Psoas muscle (tissue), 8 donors: ENCODE measurements at places on chromosomes 11 and 22. TPM values are rescaled to one million over a fixed set of nuclear protein-coding genes. Genes with fewer than 3 reads are reported as not detected.

TSKU gene
- total RNA-seq, result 4.0 TPM

CSF2RB gene
- total RNA-seq, result 1.6 TPM

AGBL2 gene
- 0.22 TPM for total RNA-seq

SCUBE2 gene
- total RNA-seq, result 2.2 TPM

EMID1 gene
- total RNA-seq, result 1.1 TPM

GSTT2B gene
- 27.5 TPM for total RNA-seq

PKP3 gene
- 0.25 TPM for total RNA-seq

GPHA2 gene
- total RNA-seq, result not detected

CLMP gene
- 3.1 TPM for total RNA-seq

CRYBB2 gene
- total RNA-seq, result not detected

OR8D4 gene
- total RNA-seq, result not detected

LINC01488 gene
- not detected for total RNA-seq

FAM181B gene
- total RNA-seq, result 0.08 TPM

GRCh38 chr11:120545813-120546212, 34.3 kb downstream of the GRIK4 start:
- DNase-seq, result no peak
- no peaks in the 10 kb centered on the region for H3K27me3 ChIP-seq
- no peak overlapping the region for H3K4me3 ChIP-seq
- no peaks in the 10 kb centered on the region for H3K36me3 ChIP-seq
- no peak overlapping the region for H3K27ac ChIP-seq

- H3K27me3 ChIP-seq, result no peaks in the 10 kb centered on the region
- H3K27ac ChIP-seq, result no peak overlapping the region
- H3K4me1 ChIP-seq, result no peaks in the 10 kb centered on the region
- no peak overlapping the region for H3K4me3 ChIP-seq
- DNase-seq, result no peak
- no peaks in the 10 kb centered on the region for H3K36me3 ChIP-seq
These were observed 88.7 kb upstream of the CHRM4 start for GRCh38 chr11:46480166-46480726.

DNA sequence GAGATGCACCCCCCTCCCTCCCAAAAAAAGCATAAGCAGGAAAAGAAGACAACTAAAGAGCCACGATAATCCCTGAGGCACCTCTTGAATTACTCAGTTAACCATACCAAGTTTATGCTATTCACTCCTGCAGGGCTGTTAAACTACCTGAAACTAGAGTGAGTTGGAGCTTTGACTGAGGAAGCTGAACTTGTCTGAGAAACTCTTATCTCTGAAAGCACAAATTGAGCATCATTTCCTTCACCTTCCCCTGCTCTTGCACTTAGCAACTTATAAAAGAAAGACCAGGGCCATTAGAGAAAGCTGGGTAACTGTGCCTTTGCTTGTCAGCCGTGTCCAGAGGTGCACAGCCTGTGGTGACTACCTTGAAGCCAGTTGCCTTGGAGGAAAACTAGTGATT, 745.6 kb downstream of the NELL1 start:
- H3K4me1 ChIP-seq, result no peaks in the 10 kb centered on the region
- DNase-seq, result no peak
- H3K36me3 ChIP-seq, result no peaks in the 10 kb centered on the region
- H3K4me3 ChIP-seq, result no peak overlapping the region
- no peaks in the 10 kb centered on the region for H3K27me3 ChIP-seq

DNA sequence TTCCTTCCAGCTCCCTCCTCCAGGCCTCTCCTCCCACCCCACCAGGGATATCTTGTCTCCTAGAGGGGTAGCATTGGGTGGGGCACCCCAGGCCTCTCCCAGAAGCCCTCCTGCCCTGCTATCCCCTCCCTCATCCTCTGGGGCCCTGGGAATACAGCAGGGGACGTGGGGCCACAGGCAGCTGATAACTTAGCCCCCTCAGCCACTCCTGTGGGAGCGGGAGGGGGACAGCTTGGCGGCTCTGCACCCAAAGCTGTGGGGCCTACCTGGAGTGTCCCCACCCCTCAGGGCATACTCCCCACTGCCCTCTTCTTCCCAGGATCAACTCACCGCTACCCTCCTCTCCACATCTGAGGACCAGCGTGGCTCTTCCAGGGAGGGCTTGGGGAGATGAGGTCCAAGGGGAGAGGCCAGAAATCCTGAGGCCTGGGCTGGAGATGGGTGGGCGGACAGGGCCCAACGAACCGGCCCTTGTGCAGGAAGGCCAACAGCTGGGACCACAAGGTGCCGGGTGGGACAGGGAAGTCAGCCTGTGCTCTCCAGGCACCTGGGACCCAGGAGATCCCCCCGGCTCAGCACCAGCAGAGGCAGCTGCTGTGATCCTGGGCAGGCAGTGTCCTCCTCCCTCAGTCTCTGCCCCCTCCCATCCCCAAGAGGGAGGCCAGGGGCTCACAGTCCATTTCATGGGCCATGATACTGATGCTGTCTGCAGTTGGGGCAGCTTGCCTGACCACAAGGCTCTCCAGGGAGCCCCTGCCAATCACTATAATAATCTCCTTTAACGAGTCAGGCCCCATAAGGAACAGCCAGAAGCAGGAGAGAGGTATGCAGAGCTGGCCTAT, 23.2 kb downstream of the NEAT1 start:
- peak; percentile 85 for DNase-seq
- H3K27me3 ChIP-seq, result no peaks in the 10 kb centered on the region
- H3K4me3 ChIP-seq, result no peak overlapping the region
- H3K36me3 ChIP-seq, result no peaks in the 10 kb centered on the region

GRCh38 chr22:49582181-49582580, 245.5 kb downstream of the BRD1 start:
- no peaks in the 10 kb centered on the region for H3K36me3 ChIP-seq
- no peaks in the 10 kb centered on the region for H3K27me3 ChIP-seq
- no peak overlapping the region for H3K27ac ChIP-seq

DNA sequence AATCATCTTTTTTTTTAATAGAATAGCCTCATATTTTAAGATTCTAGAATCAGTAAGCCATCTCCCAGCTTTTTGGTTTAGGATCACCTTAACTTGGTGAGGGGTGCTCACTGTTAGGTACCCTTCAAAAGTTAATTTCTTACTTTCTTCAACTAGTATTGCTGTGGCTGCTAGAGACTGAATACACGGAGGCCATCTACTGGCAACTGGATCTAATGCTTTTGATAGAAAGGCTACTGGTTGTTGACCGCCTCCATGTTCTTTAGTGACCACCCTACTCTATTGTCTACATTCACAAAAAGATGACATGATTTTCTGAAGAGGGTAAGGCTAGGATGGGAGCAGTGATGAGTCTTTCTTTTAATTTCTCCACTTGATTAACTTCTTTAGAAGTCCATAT, 16.7 kb upstream of the ALDH3B2 start:
- no peak for DNase-seq
- no peaks in the 10 kb centered on the region for H3K4me1 ChIP-seq
- H3K27ac ChIP-seq, result no peak overlapping the region
- no peaks in the 10 kb centered on the region for H3K36me3 ChIP-seq

- no peaks in the 10 kb centered on the region for H3K27me3 ChIP-seq
- H3K4me3 ChIP-seq, result no peak overlapping the region
These were observed 20.8 kb downstream of the KCNA4 start for GRCh38 chr11:29996016-29996415.

GRCh38 chr22:50497093-50497492, 10.4 kb downstream of the LMF2 start:
- no peaks in the 10 kb centered on the region for H3K36me3 ChIP-seq
- no peak for DNase-seq
- H3K27ac ChIP-seq, result no peak overlapping the region
- no peaks in the 10 kb centered on the region for H3K27me3 ChIP-seq

DNA sequence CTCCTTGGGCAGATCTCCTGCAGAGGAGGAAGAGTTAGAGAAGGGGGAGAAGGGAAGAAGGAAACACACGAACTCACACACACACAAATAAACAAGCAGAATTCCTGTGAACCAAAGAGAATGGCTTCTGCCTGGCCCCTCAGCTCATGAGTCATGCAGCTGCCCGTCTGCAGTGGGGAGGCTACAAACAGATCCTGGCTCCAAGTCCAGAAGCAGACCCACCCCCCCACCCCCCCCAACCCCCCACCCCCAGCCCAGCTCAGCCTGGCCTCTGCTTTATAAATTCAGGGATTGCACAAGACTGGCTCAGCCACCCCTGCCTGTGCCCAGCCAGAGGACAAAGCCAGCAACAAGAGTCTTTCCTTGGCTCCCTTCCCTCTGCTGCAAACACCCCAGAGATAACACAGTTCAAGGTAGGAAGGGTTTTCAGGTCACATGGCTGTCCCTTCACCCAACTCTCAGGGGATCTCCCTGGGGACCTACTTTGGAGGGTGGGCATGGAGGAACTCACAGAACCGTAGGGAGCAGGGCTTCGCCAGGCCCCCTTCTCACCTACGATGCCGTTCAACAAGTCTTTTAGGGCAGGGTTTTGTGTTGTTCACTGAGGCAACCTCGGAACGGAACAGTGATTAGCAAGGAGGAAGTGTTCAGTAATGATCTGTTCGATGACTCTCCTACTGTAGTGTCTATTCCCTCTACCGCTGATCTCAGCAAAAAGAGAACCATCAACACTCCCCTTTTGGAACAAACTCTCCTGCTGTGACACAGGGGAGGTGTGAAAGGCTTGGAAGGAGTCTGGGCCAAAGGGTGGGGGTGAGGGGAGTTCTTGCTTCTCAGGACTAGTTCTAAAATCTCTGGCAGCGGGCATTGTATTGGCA, 35.5 kb downstream of the RPL27A start:
- peaks cover 63% of the 10 kb centered on the region for H3K4me1 ChIP-seq
- H3K4me3 ChIP-seq, result no peak overlapping the region
- peak overlapping the region; percentile 77 for H3K27ac ChIP-seq
- peak; percentile 73 for DNase-seq

GRCh38 chr22:22593964-22594656, 35.0 kb upstream of the PRAME start:
- H3K36me3 ChIP-seq, result no peaks in the 10 kb centered on the region
- DNase-seq, result no peak
- H3K27me3 ChIP-seq, result no peaks in the 10 kb centered on the region
- H3K4me3 ChIP-seq, result no peak overlapping the region

DNA sequence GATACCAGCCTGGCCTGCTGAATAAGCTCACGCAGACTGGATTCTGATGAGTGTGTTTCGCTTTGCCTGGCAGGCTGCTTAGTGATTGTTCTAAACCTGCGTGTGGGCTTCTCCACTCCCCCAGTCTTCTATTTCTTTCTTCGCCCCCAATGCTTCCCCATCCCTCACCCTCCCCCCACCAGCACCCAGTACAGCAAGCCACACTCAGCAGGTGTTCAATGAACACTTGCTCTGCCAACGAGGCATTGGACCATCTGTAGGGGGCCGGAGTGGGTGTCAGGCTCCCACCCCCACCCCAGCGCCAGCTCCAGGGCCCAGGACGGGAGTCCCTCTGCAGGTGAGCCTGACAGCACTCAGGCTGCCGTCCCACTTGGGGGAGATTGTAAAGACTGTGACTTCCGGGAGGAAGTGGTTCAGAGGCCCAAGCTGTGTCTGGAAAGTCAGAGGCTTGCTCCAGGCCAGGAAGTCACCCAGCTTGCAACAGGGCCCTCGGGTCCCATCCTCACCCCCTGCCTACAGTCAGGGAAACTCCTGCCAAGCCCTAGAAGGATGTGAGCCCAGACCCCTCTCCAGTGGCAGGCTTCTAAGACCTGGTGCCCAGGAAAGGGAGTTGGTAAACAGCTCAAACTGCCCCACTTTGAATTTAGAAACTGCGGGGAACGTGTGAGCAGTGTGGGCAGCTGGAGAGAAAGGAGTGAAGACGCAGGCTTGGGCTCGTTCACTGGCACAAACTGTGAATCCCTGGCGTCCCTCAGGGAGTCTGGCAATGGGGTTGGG, 66.3 kb upstream of the PRDM11 start:
- no peak overlapping the region for H3K27ac ChIP-seq
- no peaks in the 10 kb centered on the region for H3K27me3 ChIP-seq
- no peaks in the 10 kb centered on the region for H3K4me1 ChIP-seq
- no peaks in the 10 kb centered on the region for H3K36me3 ChIP-seq
- H3K4me3 ChIP-seq, result no peak overlapping the region

DNA sequence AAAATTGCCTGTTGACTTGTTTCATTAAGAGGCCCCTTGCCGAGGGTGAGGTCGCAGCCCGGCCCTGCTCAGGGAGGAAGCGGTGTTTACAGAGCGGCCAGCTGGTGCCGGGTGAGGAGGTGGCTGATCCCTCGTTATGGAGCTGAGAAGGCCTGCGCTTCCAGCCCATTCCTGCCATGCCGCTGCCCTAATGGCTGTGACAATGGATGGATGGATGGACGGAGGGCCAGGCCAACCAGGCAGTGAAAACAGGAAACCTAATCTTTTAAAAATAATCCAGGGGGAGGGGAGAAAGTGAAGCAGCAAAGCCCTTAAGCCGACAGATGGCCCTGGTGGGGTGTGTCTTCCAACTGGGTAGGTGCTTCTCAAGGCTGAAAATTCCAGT, 38.5 kb downstream of the BCR start:
- no peaks in the 10 kb centered on the region for H3K36me3 ChIP-seq
- H3K4me3 ChIP-seq, result no peak overlapping the region
- no peaks in the 10 kb centered on the region for H3K27me3 ChIP-seq
- DNase-seq, result no peak

- no peaks in the 10 kb centered on the region for H3K27me3 ChIP-seq
- no peak for DNase-seq
- no peak overlapping the region for H3K27ac ChIP-seq
- no peak overlapping the region for H3K4me3 ChIP-seq
- no peaks in the 10 kb centered on the region for H3K36me3 ChIP-seq
These were observed 2.5 kb downstream of the DDIAS start for GRCh38 chr11:82903843-82904586.

GRCh38 chr11:18669711-18670110, 28.9 kb upstream of the TMEM86A start:
- no peaks in the 10 kb centered on the region for H3K27me3 ChIP-seq
- no peaks in the 10 kb centered on the region for H3K4me1 ChIP-seq
- H3K4me3 ChIP-seq, result no peak overlapping the region
- no peak for DNase-seq

GRCh38 chr22:41523464-41524221, 20.6 kb downstream of the POLR3H start:
- no peaks in the 10 kb centered on the region for H3K27me3 ChIP-seq
- H3K36me3 ChIP-seq, result peaks cover 22% of the 10 kb centered on the region
- peak overlapping the region; percentile 72 for H3K27ac ChIP-seq
- DNase-seq, result no peak
- H3K4me1 ChIP-seq, result peaks cover 27% of the 10 kb centered on the region
- no peak overlapping the region for H3K4me3 ChIP-seq

- H3K27ac ChIP-seq, result no peak overlapping the region
- no peak overlapping the region for H3K4me3 ChIP-seq
- H3K36me3 ChIP-seq, result no peaks in the 10 kb centered on the region
- H3K27me3 ChIP-seq, result no peaks in the 10 kb centered on the region
- no peaks in the 10 kb centered on the region for H3K4me1 ChIP-seq
These were observed 135.8 kb upstream of the ZBED5 start for GRCh38 chr11:10993640-10994039.

GRCh38 chr11:110432713-110433392, 3.1 kb downstream of the FDX1 start:
- peaks cover 54% of the 10 kb centered on the region for H3K4me1 ChIP-seq
- no peak overlapping the region for H3K27ac ChIP-seq
- no peak for DNase-seq
- H3K4me3 ChIP-seq, result no peak overlapping the region
- H3K36me3 ChIP-seq, result no peaks in the 10 kb centered on the region
- H3K27me3 ChIP-seq, result no peaks in the 10 kb centered on the region

GRCh38 chr11:6864438-6864837, 1.6 kb downstream of the OR10A2 start:
- H3K36me3 ChIP-seq, result no peaks in the 10 kb centered on the region
- DNase-seq, result no peak
- no peaks in the 10 kb centered on the region for H3K4me1 ChIP-seq
- H3K4me3 ChIP-seq, result no peak overlapping the region

GRCh38 chr11:22430141-22430541, 92.0 kb downstream of the SLC17A6 start:
- DNase-seq, result no peak
- H3K4me1 ChIP-seq, result peaks cover 3% of the 10 kb centered on the region
- no peaks in the 10 kb centered on the region for H3K27me3 ChIP-seq
- no peaks in the 10 kb centered on the region for H3K36me3 ChIP-seq
- H3K4me3 ChIP-seq, result no peak overlapping the region
